EH (cell line): ENCODE measurements at places on chromosomes 2 and 18.
A peak's percentile ranks its signal among the peaks of the same experiment; 100 is the strongest.

GRCh38 chr2:28721601-28722191 lies 29.9 kb upstream of the PPP1CB start:
- DNase-seq: no peak

DNA sequence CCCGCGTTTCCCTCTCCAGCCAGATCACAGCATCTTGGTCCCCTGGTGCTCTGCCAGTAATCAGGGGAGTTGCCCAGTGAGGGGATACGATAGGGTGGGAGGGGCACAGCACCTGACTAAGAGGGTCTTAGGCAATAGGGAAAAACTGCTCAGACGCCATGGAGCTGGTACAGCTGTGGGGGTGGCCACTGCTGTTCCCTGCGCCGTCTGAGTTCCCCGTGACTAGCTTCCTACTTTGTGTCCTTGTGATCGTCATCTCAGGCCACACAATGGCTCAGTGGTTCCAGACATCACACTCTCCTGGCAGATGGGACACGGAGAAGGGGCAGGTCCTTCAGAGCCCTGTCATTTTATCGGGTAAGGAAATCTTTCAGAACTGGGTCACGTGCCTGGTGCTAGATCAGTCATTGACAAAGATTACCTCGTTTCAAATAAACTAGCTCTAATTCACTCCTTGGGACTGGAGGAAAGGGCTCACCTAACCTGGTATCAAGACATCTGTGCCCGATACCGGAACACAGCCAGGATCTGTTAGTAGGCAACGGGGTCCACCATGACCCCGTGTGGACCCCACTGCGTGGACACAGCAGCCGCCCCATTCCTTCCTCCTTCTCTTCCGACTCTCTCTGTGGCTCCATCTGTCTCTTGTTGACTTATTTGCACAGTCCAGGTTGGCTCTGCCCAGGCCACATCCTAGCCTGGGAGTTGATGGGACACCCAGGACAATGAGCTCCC lies 101.6 kb downstream of the PTGR3 start:
- DNase-seq: no peak

GRCh38 chr2:151083856-151084795 lies 177.5 kb downstream of the RBM43 start:
- no peak for DNase-seq

GRCh38 chr18:74402806-74403433 lies 54.2 kb downstream of the DIPK1C start:
- DNase-seq: no peak

- no peak for DNase-seq
These were observed 20.1 kb downstream of the ST8SIA5 start for GRCh38 chr18:46736736-46737135.

GRCh38 chr18:26700201-26700600 lies 151.8 kb upstream of the KCTD1 start:
- DNase-seq: no peak

- no peak for DNase-seq
These were observed 111.5 kb downstream of the KLHL29 start for GRCh38 chr2:23496456-23496855.

DNA sequence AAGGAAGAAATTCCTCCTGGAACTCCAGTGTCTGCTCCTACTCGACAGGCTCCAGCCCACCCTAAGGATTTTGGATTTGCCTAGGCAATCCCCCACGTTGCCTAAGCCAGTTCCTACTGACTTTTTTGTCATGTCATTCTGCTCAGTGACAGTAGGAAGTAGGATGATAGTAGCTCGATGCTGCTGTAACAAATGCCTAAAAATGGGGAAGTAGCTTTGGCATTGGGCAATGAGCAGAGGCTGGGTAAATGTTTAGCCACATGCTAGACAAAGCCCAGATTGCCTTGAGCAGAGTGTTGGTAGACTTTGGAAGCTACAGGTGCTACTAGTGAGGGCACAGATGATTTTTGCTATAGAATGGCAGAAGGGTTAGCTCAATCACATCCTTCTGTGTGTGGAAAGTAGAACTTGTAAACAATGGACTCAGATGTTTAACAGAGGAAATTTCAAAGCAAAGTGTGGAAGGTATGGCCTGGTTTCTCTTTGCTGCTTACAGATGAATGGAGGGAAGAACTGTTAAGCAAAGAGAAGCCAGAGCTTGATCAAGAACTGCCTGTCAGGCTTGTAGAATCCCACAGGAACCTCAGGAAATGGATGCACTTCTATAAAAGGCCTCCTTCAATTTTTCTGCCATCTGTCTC lies 154.8 kb downstream of the RNF144A start:
- no peak for DNase-seq

DNA sequence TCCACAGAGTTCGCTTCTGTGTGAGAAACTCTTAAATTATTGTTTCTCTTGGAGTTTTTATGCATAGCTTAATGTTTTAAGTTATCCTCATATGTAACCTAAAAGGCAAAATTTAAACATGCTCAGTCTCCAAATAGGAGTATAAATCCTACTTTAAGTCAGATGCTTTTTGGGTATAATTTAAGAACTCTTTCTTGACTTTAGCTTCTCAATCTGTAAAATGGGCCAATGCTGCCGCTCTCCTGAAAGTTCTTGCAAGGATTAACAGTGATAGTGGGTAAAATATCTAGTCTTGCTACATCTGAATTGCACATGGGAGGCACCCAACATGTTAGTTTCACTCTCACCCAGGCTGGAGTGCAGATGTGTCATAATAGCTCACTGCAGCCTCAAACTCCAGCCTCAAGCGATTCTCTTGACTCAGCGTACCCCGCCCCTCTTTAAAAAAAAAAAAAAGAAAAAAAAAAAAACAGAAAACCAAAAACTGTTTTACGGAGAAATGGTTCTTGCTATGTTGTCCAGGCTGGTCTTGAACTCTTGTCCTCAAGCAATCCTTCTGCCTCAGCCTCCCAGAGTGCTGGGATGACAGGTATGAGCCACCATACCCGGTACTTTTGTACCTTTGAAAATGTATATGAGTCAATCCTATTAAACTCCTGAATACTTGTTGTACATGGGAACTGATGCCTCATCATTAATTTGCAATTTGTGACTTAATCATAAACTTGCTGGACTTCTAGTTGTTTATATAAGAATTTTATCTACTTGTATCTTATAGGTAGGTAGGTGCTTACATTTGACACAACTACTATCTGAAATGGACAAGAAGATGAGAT lies 1.8 kb downstream of the FBXO48 start:
- peak; percentile 53 for DNase-seq

DNA sequence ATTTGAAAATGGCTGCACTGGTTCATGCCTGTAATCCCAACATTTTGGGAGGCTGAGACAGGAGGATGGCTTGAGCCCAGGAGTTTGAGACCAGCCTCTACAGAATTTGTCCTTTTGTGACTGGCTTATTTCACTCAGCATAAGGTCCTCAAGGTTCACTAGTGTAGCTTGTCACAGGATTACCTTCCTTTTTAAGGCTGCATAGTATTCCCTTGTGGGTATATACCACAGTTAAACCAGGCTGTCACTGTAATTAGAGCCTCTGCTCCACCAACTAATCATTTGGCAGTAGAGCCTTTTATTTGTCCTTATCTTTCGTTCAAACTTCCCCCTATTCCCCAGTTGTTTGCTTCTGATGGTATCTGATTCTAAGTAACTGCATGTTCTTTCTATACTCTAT lies 50.4 kb upstream of the SELENOI start:
- no peak for DNase-seq

- no peak for DNase-seq
These were observed 64.4 kb downstream of the TSN start for GRCh38 chr2:121819846-121820245.

DNA sequence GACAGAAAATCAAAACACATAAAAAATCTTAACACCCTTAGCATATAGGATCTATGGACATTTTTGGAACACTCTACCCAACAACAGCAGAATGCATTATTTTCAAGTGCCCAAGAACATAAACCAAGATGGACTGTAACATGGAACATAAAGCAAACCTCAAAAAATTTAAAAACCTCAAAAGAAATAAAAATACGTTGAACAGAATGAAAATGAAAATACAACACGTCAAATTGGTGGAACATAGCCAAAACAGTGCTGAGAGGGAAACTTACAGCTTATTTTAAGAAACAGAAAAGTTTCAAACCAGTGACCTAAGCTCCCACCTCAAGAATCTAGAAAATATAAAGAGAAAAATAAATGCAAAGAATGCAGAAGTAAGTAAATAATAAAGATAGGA lies 58.3 kb upstream of the BCL2L11 start:
- no peak for DNase-seq

DNA sequence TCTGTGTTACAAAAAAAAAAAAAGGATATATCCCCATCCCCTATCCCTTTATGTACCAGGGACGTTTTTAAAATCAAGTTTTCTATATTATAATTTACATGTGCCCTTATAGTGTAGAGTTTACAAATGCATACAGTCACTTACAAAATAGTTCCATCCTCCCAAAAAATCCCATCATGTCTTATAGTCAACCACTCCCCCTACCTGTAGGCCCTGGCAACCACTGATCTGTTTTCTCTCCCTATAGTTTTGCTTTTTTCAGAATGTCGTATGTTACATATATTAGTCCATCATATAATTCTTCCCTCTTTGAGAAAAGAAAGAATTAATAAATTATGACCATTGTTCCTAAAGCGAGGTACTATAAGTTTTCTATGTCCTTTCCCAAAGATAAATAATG lies 17.8 kb downstream of the CFAP210 start:
- DNase-seq: no peak

- no peak for DNase-seq
These were observed 60.4 kb downstream of the ABCB11 start for GRCh38 chr2:168970711-168971233.

- no peak for DNase-seq
These were observed 69.1 kb downstream of the PHLPP1 start for GRCh38 chr18:62784338-62784965.

- peak; percentile 50 for DNase-seq
These were observed 7.6 kb downstream of the ADRA2B start for GRCh38 chr2:96108541-96109360.

- DNase-seq: no peak
These were observed 107.1 kb downstream of the ABCA12 start for GRCh38 chr2:215031321-215031720.

GRCh38 chr18:6649421-6650126 lies 79.9 kb upstream of the ARHGAP28 start:
- no peak for DNase-seq

- no peak for DNase-seq
These were observed 46.5 kb downstream of the IL1RL2 start for GRCh38 chr2:102233132-102233884.

GRCh38 chr18:27899893-27900292 lies 277.0 kb downstream of the CDH2 start:
- DNase-seq: no peak

DNA sequence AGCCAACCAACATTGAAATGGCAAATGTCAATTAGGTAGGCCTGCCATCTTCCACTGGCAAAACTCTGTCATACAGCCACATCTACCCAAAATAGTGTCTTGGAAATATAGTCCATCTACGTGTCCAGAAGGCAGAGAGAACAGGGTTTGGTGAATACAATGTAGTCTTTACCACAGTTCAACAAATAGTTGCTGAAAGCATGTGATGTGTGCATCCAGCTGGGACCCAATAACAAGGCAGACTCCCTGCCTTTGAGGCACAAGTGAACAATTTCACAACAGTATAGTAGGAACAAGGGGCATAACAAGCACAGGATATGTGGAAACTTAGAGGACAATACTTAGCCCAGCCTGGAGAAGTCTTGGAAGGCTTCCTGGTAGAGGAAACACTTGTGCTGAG lies 72.6 kb downstream of the EVA1A start:
- no peak for DNase-seq

- DNase-seq: peak; percentile 68
These were observed 3.2 kb downstream of the MARS2 start for GRCh38 chr2:197708331-197708730.

DNA sequence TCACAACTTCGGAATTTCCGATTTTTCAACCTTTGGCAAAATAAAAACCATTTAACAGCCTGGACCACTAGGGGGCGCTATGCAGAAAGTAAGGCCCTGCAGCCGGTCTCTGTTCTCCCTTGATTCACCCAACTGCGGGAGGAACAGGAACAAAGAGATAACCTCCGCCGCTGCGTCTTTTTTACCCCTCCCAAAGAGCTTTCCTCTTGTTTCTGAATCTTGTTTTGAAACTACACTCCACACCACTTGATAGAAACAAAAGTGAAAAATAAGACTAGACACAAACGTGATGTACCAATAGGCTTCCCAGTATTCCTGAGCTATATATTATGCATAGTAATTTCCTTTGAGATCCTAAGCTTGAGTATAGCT lies 231.2 kb downstream of the MYO3B start:
- DNase-seq: peak; percentile 63

- DNase-seq: peak; percentile 22
These were observed 118.2 kb upstream of the IL1R2 start for GRCh38 chr2:101873543-101873942.

- no peak for DNase-seq
These were observed 2.0 kb upstream of the RALB start for GRCh38 chr2:120250640-120251039.

GRCh38 chr2:219983836-219984235 lies 356.4 kb downstream of the SLC4A3 start:
- peak; percentile 40 for DNase-seq

- no peak for DNase-seq
These were observed 17.8 kb downstream of the DDX18 start for GRCh38 chr2:117832332-117832731.

DNA sequence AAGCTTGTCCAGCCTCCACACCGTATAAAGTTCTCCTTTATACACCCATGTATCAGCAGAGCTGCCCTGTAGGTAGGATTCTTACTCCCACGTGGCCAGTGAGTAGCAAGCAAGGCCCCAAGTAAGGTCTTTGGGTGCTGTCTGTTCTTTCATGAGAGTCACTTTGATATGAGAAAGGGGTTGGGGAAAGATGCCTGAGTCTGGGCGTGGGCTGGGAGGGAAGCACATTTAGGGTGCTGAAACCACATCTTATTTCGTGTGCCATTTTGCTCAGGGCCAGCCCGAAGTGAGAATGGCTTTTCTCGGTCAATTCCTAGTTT lies 436 bp upstream of the ITPRIPL1 start:
- DNase-seq: no peak

GRCh38 chr2:219864154-219864553 lies 236.7 kb downstream of the SLC4A3 start:
- no peak for DNase-seq

GRCh38 chr2:8676921-8677645 lies 4.8 kb upstream of the ID2 start:
- DNase-seq: peak; percentile 25

DNA sequence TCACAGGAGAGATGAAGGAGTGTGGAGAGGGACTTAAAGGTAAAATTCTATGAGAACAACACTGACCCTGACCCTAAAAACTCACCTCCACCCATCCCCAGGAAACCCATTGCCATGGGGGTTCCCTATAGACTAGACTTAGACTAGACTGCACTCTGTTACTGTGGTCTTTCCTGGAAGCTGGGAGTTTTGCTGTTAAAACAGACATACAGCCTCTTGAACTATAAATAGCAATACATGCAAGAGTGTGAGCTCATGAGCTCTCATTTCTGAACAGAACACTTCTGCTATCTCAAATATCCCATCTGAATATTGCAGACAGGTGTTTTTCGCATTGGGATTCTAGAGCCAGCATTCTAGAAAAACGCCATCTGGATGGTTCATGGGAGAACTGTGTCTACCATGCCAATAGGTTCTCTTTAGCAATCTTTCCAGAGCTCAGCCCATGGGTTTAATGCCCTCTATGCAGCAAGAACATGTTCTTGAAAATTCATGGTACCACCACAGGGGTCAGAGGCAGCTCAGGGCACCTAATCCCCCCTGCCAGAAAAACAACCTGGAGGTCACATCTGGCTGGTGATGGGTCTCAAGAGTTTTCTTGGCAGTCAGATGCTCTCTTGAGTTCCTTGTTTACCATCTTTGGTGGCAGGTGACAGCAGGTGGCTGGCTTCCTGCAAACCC lies 51.9 kb downstream of the SLC14A2 start:
- peak; percentile 13 for DNase-seq
